ENCODE measurements at places on chromosomes 6 and 20. TPM values are rescaled to one million over a fixed set of nuclear protein-coding genes. Genes with fewer than 3 reads are reported as not detected.

DNA sequence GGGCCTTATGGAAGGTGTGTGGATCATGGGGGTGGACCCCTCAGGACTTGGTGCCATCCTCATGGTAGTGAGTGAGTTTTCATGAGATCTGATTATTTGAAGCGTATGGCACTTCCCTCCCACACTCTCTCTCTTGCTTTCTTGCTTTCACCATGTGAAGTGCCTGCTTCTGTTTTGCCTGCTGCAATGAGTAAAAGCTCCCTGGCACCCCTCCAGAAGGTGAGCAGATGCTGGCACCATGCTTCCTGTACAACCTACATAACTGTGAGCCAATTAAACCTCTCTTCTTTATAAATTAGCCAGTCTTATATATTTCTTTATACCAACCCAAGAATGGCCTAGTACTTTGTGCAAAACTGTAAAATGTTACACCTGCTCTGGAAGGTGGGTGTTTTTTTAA is 396.8 kb upstream of the HS3ST5 start:
- ATAC-seq: no peak

The ESR1 gene
- 1.7 TPM for total RNA-seq

The SCRT2 gene
- 11.0 TPM for total RNA-seq

The ERVFRD-1 gene
- total RNA-seq: 0.50 TPM

The SDCBP2 gene
- 1.4 TPM for total RNA-seq

DNA sequence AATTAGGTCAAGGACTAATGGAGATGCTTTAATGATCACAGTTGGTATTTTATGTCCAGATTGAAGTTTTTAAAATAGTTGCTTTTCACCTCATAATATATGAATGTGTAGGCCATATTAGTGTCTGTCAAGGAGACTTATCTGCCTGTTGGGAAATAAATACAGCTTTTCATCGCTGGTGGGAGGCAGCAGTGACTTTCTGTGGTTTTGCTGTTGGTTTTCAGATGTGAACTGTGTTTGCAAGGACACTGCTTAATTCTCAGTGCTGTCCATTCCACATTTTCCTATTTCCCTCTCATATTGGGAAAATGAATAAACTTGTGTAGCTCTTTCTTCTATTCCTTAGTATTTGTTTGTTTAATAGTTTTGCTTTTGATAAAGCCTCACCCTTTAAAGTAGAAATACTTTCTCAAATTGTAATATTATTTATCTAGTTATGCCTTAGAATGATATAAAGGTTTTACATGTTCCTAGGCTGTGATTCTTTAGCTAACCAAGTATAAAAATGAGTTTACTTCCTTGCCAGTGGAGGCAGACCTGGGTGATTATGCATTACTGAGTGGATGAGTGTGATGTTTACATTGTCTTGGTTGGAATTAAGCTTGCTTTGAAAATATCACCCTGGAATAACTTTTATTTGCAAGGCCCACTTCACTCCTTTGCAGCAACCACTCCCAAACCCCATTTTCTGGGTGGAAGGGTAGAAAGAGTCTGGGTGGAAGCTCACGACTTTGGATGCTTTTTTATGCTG is 3.3 kb downstream of the PLCB4 start:
- no peak for ATAC-seq

- ATAC-seq: no peak
These were observed 91.9 kb downstream of the RFPL4B start for GRCh38 chr6:112439010-112439409.

The MOG gene
- total RNA-seq: 0.27 TPM

The MLIP gene
- total RNA-seq: 0.66 TPM

GRCh38 chr20:56004007-56004406 is 1.3 kb downstream of the CBLN4 start:
- ATAC-seq: peak; percentile 79

The C6orf58 gene
- not detected for total RNA-seq

DNA sequence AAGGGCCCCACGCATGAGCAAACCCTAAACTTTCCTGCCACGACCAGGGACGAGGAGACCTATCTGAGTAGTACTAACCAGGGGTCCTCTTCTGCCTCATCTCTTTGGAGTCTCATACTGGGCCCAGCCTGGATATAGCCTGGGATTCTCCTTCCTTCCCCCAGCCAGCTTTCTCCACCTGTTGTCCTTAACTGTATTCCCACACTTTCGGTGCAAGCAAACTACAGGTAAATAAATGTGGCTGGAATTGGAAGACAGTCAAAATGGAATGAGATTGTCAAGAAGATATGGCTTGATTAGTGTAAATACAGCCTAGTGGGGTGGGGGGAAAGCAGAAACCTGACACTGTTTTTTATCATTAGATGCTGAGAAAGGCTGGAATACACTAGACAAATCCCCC is 23.5 kb upstream of the LY86 start:
- no peak for ATAC-seq

- no peak for ATAC-seq
These were observed 114.5 kb downstream of the MAP3K5 start for GRCh38 chr6:136677822-136678221.

GRCh38 chr6:40543776-40544175 is 43.4 kb downstream of the LRFN2 start:
- no peak for ATAC-seq

The LRFN2 gene
- 3.7 TPM for total RNA-seq

DNA sequence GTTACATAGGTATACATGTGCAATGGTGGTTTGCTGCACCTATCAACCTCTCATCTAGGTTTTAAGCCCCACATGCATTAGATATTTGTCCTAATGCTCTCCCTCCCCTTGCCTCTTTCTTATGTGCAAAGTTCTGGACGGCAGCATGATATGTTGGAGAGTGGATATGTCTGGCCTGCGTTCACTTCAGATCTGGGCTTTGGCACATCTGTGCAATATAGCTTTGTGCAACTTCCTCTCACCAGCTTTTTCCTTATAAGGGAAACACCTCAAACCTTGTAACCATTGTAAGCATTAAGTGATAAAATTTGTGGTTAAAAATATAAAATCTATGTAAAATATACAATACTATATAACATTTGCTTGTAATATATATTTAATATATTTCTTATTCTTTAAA is 288.0 kb downstream of the PHACTR1 start:
- no peak for ATAC-seq

DNA sequence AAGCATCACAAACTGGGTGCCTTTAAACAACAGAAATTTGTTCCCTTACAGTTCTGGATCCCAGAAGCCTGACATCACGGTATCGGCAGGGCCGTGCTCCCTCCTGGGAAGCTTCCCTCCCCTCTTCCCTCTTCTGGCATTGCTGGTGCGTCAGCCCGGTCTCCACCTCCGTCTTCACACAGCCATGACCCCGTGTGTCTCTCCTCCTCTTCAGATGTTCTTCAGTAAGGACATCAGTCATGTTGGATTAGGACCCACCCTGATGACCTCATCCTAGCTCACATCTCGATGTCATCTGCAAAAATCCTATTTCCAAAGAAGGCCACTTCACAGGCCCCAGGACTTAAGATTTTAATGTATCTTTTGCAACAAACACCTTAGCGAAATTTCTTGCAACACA is 38.4 kb upstream of the TBXT start:
- peak; percentile 44 for ATAC-seq

DNA sequence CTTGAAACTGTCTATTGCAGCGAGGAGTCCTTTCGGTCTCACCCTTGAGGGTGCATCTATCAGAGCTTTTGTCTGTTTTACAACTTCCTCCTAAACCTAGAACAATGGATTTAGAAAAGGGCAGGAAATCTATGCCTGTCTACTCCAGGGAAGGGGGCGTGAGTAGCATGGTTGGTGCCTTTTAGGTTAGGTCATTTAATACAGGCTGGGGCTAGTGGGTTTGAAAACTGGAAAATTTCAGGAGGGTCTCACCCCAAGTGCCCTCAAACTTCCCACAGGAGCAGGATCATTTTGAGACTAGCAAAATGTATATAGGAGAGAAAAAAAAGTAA is 33.5 kb upstream of the BMP6 start:
- ATAC-seq: no peak

GRCh38 chr20:23634985-23635767 is 2.6 kb downstream of the CST3 start:
- ATAC-seq: peak; percentile 2

DNA sequence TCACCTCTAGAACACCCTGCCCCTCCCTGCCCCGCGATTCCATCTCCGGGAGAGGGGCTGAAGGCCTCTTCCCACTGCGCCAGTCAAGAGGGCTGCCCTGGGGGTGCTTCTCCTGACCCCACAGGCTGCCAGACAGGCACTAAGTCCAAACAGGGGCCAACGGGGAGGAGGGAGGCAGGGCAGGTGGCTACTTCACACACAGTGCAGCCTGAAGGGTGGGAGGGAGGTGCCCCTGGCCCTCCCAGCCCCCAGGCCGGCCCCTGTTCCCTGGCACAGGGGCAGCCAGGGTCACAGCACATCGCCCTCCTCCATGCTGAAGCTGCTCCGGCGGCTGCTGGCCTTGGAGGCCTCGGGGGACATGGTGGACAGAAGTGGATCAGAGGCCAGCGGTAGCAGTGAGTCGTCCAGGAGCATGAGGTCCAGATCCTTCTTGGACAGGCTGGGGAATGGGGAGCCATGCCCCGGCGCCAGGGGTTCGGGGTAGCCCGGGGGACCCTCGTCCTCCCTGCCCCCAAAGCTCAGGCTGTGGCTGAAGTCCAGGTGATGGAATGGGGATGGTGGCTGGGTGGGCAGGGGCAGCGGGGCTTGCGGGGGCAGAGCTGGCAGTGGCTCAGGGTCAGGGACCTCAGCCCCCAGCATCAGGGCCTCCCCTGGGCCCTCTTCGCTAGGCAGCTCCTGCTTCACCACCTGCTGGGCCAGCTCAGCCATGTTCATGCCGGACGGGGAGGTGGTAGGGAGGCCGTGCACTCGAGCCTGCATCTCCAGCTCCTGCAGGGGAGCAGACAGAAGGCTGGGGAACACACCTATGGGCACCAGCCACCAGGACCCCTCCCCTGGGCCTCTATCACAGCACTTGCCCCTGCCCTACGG is 46.3 kb downstream of the MDFI start:
- no peak for ATAC-seq

DNA sequence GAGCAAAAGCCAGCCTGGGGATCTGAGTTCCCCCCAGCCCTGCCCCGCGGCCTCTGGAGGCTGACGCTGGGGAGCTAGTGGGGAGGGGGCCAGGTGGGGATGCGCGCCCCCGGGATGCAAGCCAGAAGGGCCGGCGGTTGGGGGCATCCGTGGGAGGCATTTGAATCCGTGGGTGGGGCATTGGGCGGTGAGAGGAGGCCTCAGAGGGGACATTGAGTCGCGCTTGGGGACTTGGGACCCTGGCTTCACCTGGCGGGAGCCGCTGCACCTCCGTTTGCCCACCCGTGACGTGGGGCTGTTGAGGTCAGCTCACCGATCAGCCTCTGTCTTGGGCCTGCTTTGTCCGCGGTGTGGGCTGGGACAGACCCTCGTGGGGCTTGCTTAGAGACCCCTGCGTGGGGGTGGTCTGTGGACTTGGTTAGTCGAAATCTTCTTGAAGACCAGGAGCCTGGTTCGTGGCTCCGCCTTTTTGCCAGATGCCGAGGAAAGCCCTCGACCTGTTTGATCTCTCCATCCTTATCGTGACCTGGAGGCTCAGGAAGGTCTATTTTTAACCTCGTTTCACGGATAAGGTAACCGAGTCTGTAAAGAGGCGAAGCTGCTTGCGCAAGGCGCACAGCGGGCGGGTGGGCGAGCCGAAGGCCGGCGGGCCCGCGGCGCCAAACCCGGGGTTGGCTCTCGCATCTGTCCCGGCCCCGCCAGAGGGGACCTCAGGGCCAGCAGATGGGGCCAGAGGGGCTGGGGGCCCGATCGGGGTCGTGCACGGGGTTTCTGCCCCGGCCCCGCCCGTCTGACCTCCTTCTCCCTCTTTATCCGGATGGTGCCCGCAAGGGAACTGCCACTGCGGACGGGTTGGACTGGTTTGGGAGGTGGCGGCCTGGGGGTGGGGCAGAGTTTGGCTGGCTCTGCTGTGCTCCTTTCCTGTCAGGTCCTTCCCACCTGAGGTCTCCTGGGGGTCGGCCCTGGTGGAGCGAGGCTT is 8.3 kb downstream of the FAM110A start:
- ATAC-seq: no peak

DNA sequence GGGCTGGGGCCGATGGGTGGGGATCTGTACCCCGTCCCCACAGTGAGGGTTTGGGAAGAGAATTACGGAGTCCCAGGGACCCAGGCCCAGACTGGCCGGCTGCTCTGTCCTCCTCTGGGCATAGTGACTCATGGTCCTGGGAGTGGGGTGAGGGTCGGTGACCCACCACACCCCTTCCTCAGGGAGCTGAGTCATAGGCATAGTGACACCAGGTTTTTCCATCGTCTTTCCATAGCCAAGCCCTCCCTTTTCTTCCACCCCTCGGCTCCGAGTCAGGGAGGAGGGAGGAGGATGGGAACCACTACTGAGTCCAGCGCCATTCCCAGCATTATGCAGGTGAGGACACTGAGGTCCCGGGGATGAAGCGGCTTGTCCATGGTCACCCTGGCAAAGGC is 8.9 kb downstream of the CYP21A2 start:
- ATAC-seq: peak; percentile 44

- no peak for ATAC-seq
These were observed 25.9 kb upstream of the PTCHD4 start for GRCh38 chr6:48136856-48137255.

The COL10A1 gene
- total RNA-seq: 1.2 TPM

DNA sequence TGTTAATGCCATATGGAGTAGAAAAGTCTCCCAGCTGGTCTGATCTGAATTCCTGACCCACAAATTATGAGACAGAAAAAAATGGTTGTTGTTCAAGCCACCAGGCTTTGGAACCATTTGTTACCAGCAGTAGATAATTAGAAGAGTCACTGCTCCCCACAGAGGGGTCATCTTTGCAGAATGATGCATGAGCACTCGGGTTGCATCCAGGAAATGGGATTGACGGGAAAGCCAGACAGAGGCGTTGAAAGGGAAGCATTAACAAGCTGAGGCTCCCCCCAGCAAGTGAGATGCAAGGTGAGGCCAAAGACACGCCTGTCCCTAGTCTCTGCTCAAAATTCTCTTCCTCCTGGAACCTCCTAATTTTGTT is 182.5 kb downstream of the SYNDIG1 start:
- ATAC-seq: no peak

GRCh38 chr20:57479196-57479595 is 45.7 kb downstream of the CTCFL start:
- no peak for ATAC-seq

DNA sequence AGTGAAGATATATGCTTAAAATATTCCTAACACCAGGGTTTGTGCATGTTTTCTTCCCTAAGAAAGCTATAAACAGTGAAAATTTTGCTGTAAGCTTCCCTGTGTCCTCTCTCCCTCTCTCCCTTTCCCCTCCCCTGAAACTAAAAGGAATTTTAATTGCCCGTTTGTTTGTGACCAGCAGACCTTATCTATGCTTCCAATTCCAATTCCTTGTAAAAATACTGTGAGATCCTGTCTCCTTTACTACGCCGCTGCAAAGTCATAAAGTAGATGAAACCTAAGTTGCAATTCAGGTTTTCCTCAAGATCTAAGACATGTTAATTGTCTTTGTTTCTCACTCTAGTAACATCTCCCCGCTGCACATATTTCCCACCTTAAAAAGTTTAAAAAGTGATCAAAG is 82.3 kb downstream of the DNAH8 start:
- no peak for ATAC-seq

All from motor neuron (in vitro differentiated cells).